Right lung (tissue), 10 donors: ENCODE measurements at places on chromosomes 1 and 21. TPM values are rescaled to one million over a fixed set of nuclear protein-coding genes. Genes with fewer than 3 reads are reported as not detected.

GRCh38 chr1:97832481-97832880, 88.4 kb downstream of the DPYD start:
- no peak for DNase-seq

- DNase-seq = no peak
Measured at GRCh38 chr1:240139511-240139910, 47.8 kb downstream of the FMN2 start.

DNA sequence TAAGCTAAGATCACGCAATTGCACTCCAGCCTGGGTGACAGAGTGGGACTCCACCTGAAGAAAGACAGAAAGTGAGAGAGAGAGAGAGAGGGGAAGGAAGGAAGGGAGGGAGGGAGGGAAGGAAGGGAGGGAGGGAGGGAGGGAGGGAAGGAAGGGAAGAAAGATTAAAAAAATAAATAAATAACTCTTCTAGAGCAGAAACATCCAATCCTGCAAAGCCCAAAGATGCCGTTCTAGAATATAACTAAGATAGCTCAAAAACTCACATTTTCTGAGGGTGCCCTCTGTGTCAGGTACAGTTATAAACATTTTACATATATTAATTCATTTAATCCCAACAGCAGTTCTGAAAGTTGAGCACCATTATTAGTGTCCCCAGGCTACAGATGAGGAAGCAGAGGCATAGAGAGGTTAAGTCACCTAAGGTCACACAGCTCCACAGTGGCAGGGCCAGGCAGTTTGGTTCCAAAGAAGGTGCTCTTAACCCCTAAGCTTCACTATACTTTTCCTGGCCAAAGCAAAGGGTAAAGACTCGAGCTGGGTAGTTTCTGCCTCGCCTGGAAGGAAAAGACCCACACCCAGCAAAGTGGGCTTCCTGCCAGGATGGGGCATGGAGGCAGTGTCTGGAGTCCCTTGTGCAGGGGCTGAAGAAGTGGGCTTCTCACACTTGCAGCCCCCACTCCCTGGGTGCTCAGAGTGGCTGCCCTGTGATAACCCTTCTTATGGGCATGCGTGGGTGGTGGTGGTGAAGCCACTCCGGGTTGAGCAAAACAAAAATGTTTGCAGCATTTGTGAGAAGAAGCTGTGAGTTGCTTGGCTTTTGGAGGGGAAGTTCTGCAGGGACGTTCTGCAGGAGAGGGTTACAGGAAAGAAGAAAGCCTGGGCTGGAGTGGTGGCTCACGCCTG, 7.9 kb upstream of the PIK3CD start:
- DNase-seq = no peak

DNA sequence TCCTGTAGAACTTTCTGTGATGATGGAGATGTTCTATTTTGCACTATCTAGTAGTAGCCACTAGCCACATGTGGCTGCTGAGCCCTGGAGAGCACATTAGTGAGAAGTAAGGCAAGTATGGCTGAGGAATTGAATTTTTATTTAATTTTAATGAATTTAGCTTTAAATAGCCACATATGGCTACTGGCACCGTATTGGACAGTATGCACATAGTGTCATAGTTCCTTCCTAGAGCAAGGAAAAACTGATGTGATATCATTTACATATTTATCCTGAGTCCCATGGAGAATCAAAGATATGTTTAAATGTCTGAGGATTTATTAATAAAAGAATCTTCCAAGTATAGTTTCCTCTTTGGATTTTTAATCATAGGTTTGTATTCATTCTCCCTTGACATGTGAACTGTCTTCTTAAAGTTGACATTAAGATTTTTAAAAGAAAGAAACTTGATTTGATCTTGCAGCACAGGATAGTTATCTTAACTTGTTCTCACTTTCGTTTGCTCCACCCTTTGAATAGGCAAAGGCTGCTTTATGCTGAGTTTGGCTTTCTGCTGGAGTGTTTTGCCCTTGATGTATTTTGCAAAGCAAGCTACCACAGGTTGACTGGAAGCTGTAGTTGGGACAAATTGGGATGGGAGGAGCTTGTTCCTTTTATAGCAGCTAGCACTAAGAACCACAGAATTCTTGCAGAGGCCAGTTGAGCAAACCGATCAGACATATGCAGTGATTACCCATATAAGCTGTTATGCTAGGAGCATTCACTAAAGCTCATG, 129.7 kb downstream of the VPS13D start:
- no peak for DNase-seq

Gene GJB3
- polyA plus RNA-seq = 0.09 TPM

- DNase-seq = peak; percentile 63
Measured at GRCh38 chr1:10835822-10836421, 39.5 kb upstream of the CASZ1 start.

Gene KCNK2
- 0.24 TPM for polyA plus RNA-seq

- no peak for DNase-seq
Measured at GRCh38 chr1:226690460-226690982, 48.6 kb downstream of the ITPKB start.

GRCh38 chr1:67040405-67040804, 13.5 kb downstream of the SLC35D1 start:
- no peak for DNase-seq

Gene RHEX
- polyA plus RNA-seq = 0.24 TPM

GRCh38 chr1:193656841-193657240, 470.4 kb upstream of the B3GALT2 start:
- no peak for DNase-seq

Gene RPTN
- not detected for polyA plus RNA-seq

Gene SMCP
- polyA plus RNA-seq = not detected

GRCh38 chr21:36148886-36149285, 7.7 kb upstream of the DOP1B start:
- DNase-seq = no peak

Gene CCT3
- polyA plus RNA-seq = 255 TPM

DNA sequence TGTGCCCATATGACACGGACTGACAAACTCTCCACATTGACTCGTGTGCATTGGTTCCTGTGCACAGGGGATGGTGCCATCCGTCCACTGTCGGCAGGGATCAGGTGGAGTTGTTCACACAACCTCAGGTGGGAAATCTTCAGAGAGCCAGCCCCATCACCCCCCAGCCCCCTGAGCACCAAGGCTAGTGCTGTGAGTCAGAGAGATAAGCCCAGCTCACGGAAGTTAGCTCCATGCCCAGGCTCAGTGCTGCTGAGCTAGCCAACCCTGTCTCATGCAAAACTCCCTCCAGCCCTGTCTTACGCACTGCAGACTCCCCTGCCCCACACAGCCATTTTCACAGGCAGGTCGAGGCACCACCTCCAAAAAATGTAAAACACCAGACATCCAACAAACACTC, 139.0 kb upstream of the NGF start:
- DNase-seq = no peak

- no peak for DNase-seq
Measured at GRCh38 chr1:180888870-180889269, 23.8 kb upstream of the KIAA1614 start.

GRCh38 chr1:37068260-37068659, 33.9 kb upstream of the GRIK3 start:
- no peak for DNase-seq

DNA sequence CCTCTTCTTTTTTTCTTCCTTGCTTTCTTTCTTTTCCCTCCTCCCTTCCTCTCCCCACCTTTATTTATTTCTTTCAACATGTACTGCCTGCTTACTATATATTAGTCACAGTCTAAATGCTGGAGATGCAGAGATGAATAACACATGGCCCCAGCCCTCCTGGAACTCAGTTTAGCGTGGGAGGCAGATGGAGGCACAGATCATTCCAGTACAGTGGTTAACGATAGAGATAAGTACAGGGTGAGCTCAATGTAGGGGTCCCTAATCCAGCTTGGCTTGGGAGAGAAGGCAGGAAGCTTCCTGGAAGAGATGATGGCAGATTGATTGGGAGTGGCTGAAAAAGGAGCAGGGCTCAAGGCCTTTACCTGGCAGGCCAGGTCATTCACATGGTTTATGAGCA, 55.6 kb upstream of the PPP2R5A start:
- DNase-seq = no peak

DNA sequence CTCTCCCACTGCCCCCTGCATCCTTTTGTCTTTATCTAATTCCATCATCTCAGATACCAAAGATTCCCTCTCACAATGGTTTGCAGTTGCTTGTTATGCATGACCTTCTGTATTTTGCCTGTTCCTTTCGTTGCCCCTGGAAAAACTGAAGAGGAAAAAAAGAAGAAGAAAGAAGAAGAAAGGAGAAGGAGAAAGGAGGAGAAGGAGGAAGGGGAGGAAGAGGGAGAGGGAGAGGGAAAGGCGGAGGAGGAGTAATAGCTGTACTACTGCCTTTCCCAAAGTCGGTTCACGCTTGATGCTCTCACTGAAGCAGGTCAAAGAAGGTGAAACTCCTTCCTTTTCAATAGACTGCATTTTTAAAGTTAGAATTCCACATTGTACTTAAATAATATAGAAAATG, 513.8 kb downstream of the PTPRC start:
- no peak for DNase-seq

DNA sequence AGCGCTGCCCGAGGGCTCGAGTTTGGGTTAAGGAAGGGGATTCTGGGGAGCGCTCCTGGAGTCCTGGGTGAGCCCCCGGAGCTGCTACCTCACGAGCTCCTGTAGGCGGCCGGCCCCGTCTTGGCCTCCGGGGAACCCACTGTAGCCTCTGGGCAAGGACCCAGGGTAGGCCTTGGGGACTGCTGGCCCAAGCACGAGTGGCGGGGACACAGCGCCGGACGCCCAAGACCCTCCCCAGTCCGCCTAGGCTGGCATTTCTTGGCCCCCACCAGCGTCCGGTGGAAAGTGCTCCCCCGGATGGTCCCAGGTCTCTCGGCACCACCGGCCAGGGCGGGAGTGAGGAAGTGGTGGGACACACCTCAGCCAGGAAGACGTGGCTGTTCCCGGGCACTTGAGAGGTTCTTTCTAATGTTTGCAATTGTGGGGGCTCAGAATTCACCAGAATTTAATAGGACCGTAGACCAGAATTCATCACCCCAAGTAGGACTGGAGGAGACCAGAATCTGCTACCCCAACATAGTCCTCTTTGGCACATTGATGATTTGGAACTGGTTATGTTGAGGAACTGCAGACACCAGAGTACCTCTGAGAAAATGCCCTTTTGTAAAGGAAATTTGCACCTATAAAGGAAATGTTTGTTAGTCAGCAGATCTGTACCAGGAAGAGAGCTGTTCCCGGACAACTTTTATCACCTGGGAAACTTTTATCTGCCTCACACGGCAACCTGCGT, 622 bp upstream of the TMPRSS2 start:
- no peak for DNase-seq

Gene MAB21L3
- polyA plus RNA-seq = not detected

- DNase-seq = no peak
Measured at GRCh38 chr1:73576083-73576482, 621.9 kb downstream of the LRRIQ3 start.

- DNase-seq = no peak
Measured at GRCh38 chr1:10106756-10107475, 74.2 kb downstream of the UBE4B start.

DNA sequence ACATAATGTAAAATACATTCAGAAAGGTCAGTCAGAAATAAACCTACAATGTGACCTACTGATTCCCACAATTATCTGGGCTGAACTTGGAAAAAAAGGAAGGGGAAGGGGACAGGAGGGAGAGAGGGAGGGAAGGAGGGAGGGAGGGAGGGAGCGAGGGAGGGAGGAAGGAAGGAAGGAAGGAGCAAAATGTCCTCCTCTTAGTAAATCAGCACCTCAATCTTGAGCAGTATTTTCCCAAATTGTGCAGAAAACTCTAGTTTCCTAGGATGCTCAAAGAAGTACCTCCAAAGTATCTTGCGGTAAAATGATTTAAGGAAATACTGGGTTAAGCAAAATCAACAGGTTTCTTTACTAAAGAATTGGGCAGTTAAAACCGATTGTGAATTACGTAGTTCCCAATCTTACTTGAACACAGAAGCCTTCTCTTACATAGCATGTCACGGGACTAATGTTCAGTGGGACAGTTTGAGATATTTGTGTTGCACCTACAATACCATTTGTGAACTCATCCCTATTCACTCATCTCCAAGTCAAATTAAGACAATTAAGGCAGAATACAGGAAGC, 51.0 kb upstream of the ASPM start:
- no peak for DNase-seq

Gene KIF17
- 12.1 TPM for polyA plus RNA-seq

DNA sequence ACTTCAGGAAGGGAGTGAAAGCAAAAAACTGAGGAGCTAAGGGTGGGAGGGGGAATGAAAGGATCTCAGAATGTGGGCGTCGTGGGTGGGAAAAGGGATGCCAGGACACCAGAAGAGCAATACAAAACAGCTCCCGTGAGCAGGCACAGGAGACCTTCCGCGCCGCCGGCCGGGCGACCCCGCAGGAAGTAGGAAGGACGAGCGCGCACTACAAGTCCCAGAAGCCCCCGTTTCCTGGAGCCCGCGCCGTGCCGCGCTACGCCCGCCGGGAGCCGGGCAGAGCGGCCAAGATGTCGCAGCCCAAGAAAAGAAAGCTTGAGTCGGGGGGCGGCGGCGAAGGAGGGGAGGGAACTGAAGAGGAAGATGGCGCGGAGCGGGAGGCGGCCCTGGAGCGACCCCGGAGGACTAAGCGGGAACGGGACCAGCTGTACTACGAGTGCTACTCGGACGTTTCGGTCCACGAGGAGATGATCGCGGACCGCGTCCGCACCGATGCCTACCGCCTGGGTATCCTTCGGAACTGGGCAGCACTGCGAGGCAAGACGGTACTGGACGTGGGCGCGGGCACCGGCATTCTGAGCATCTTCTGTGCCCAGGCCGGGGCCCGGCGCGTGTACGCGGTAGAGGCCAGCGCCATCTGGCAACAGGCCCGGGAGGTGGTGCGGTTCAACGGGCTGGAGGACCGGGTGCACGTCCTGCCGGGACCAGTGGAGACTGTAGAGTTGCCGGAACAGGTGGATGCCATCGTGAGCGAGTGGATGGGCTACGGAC, at the start of gene PRMT6:
PRMT6 (plus strand) TSS at position 249 of the 771 bp plus-strand sequence; CDS start at position 291, 42 bp downstream.
- DNase-seq = peak; percentile 85

DNA sequence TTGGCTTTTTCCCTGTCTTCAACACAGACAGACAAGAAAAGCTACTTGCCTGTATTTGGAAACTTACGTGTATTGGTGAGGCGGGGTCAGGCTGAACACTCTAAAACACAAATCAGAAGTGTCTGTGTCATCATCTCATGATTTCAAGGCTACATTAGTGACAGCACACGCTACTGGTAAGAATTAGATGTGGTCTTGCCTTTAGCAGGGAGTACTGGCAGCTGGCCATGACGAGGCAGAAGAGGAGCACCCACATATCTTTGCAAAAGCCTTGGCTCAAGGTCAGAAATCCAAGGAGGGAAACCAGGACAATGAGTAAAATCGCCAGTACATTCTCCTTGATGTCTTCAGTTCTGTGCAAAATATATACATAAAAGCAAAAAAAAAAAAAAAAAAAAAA, 77.7 kb downstream of the PCNX2 start:
- DNase-seq = no peak
